Fibroblast of skin of left biceps (primary cell): ENCODE measurements at places on chromosomes 3 and 15.

GRCh38 chr15:72197460-72198355, at the start of gene GRAMD2A:
TSS of gene GRAMD2A (minus strand) at chr15:72197787.
- DNase-seq: no peak

DNA sequence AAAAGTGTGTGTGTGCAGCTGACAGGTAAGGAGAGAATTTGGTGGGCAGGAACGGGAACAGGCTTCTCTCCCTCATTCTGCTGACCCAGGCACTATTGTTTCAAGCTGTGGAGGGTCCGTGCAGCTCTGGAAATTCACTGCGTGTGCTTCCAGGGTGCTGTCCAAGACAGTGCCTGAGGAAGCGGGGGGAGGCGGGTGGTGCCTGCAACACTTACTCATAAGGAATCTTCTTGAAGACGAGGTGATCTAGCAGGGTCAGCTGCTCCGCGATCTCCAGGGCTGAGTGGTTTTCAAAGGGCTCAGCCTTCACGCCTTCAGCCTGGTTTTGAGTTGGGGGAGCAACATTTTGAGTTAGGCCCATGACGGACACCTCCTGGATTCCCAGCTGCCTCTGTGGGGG, 46.6 kb upstream of the CTSH start:
- DNase-seq: no peak

GRCh38 chr3:42502429-42503250, at the start of gene VIPR1:
TSS of gene VIPR1 (plus strand) at chr3:42502643. CDS start at chr3:42502736, 93 bp downstream.
- DNase-seq: no peak

DNA sequence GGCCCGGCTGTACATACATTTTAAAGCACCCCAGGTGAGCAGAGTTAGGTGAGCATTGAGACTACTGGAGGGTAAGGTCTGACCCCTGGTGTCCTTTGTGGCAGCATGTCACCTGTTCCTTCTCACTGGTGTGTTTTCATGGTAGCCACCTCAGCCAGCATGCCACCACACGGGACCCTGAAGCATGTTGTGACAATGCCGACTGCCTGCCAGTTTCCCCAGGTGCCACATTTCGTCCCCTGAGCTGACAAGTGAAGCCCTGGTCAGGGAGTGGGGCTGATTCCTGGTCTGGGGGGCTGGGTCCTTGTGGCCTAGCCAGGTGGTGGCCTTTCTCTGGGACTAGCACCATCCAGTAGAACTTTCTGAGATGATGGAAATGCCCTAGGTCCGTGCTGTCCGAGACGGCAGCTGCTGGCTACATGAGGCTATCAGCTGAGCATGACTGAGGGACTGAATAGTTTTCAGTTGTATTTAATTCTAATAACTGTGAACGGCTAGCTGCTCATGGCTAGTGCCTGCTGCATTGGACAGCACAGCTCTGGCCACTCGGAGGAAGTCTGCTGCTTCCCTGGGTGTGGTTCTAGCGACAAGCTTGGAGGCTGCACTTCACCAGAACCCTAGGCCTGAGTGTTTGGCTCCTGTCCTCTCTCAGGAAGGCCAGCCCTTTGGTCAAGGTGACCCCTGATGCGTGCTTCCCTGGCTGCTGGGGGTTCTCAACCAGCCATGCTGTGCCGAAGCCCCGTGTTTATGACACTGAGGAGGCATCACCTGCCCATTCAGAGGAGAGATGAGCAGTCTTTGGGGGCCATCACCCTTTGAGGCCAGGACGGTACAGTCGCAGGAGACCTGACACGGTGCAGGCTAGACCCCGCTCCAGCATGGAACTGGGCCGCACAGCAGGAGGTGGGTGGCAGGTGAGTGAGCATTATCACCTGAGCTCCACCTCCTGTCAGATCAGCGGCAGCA, 3.9 kb downstream of the C3orf22 start:
- DNase-seq: no peak

GRCh38 chr15:58921267-58921790, 12.2 kb downstream of the SLTM start:
- DNase-seq: no peak

DNA sequence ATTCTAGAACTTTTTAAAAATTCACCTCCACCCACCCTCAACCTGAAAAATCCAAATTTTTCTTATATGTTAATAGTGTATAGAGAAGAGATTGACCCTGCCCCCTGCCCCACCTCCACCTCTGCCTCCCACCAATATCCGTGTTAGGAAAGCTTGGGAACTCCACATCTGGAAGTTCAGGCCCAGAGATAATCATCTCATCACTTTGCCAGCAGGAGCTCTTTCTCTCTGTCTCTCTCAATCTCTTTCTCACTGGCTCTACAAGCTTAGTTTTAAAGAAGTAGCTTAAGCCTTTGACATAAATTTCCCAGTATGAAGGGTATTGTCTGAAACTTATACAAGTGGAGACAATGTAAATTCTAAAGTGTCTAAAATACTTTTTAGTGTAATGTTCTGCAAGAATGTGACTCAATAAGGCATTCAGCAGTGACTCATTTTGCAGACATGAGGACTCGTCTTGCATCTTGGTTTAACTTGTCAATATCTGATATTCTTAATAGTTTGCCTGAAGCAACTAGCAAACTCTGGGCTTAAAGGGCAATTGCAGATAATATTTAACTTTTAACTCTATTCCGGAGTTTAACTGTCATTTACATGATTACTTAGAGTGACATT, 299.8 kb upstream of the EPHA3 start:
- peak; percentile 63 for DNase-seq

- no peak for DNase-seq
These were observed 150.5 kb downstream of the WDR76 start for GRCh38 chr15:43977072-43977884.

GRCh38 chr3:169666376-169667165, 3.1 kb upstream of the MECOM start:
- no peak for DNase-seq

- no peak for DNase-seq
These were observed 64.9 kb downstream of the LRRC3B start for GRCh38 chr3:26687466-26687865.

GRCh38 chr15:85477061-85477460, 96.7 kb downstream of the AKAP13 start:
- DNase-seq: no peak

- DNase-seq: no peak
These were observed 218.8 kb downstream of the OSBPL10 start for GRCh38 chr3:31762097-31762764.

DNA sequence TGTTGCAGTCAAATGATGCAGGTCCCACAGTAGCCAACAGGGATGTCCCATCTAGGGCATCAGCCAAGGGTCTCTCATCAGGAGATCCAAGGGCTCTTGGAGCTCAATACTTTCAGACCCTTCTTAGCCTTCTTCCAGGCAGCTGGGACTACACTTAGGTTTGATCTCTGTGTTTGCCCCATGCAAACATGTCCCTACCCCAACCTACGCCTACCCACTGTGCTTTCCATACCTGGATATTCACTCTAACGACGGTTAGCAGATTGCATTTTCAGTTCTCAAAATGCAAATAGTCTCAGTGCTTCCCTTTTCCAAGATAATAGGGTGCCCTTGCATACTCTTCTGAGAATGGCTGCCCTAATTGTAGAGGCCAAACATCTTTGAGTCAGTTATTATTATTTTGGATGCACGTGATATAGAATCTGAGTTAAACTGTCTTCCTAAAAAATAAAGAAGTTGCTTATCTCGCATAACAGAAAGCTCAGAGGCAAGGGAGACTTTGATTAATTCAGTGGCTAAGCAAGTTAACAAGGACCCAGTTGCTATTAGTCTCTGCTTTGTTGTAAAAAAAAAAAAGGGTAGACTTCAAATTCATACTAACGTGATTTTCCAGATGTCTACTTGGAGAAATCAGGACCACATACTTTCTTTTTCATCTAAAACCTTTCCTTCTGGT, 1.0 kb upstream of the CEP70 start:
- no peak for DNase-seq

- no peak for DNase-seq
These were observed 81.4 kb upstream of the BCHE start for GRCh38 chr3:165918657-165918979.

- no peak for DNase-seq
These were observed 63.9 kb downstream of the CRTC3 start for GRCh38 chr15:90593499-90594158.
